ENCODE measurements at places on chromosomes 1 and 21.

DNA sequence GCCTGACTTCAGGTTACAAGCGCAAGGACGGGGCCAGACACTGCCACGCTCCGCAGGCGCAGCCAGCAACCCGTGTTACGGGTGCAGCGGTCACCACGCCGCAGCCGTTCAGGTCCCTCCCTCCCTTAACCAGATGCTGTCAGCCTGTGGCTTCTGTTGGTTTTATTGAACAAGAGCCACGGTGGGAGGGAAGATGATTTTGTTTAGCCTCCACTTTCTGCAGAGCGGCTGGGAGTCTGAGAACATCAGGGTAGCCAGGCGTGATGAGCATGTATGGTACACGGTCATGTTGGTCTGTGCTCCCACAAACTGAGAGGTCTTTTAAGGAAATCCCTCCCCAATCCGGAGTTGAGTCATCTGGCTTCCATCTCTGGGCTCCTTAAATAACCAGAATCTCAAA, 18.5 kb upstream of the ADARB1 start:
- DNase-seq = no peak

GRCh38 chr1:110872745-110873720, at the start of gene CD53:
TSS of gene CD53 (plus strand) at chr1:110873148. CDS start at chr1:110891409, 18,261 bp downstream.
- DNase-seq = peak; percentile 42

- no peak for DNase-seq
These were observed 27.5 kb downstream of the KAZN start for GRCh38 chr1:14625996-14626395.

DNA sequence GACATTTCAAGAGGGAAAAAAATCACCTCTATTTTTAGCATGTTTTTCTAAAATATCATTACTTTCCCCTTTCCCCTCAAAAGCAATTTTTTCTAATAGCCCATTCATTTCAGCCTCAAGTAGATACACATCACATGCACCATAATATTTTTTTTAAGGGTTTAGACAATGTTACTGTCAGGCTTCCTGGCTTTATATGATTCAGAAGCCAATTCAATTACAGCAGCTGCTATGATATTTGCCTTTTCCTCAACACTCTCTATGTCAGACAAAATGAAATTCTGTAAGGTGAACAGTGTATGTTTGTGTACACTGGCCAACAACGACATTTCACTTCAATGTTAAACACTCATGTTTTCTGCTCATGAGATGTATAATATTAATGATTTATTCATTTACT, 46.5 kb downstream of the OMA1 start:
- no peak for DNase-seq

DNA sequence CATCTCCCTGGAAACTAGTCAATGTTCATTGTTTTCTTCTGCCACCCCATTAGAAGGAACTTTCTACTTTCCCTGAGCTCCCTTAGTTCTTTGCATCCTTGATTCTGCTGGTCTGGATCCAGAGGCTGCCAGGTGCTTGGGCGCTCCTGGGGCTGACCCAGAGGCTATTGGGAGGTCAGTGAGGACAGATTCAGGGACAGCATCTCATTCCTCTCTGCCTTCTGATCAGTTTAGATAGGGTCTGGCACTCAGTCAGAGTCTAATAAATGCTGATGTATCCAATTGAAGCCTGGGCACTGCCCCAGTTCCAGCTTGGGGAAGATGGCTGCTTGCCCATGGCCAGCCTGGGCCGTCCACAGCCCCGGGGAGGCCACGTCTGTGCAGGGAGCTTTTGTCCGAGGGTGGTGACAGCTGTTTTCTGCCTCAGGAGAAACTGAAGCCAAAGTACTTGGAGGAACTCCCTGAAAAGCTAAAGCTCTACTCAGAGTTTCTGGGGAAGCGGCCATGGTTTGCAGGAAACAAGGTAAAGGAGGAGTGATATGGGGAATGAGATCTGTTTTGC, 2.3 kb downstream of the GSTM1 start:
- no peak for DNase-seq

GRCh38 chr1:222461941-222462340, 86.0 kb downstream of the HHIPL2 start:
- no peak for DNase-seq

DNA sequence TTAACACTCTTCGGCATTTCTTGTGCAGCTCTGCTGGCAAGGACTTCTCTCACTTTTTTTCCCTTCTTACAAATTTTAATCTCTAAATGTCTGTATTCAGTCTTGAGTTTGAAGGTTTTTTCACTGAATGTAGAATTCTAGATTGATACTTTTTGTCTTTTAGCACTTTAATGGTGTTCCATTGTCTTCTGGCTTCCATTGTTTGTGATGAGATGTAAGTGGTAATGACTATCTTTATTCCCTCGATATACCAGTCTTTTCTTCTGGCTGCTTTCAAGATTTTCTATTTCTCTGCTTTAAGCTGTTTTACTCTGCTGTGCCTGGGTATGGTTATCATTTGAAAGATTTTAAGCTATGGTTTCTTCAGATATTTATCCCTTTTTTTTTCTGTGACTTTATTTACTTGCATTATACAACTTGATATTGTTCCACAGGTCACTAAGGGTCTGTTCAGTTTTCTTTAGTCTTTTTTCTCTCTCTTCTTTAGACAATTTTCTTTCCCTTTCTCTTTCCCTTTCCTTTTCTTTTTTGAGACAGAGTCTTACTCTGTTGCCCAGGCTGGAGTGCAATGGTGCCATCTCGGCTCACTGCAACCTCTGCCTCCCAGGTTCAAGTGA, 35.8 kb downstream of the DYRK1A start:
- DNase-seq = no peak

GRCh38 chr1:171785766-171786165, 4.3 kb downstream of the METTL13 start:
- no peak for DNase-seq

GRCh38 chr1:106700211-106700610, 356.3 kb upstream of the PRMT6 start:
- no peak for DNase-seq

GRCh38 chr1:36091141-36091540, 2.4 kb downstream of the ADPRS start:
- DNase-seq = no peak

- no peak for DNase-seq
These were observed 102.8 kb upstream of the COL24A1 start for GRCh38 chr1:86259390-86259789.

DNA sequence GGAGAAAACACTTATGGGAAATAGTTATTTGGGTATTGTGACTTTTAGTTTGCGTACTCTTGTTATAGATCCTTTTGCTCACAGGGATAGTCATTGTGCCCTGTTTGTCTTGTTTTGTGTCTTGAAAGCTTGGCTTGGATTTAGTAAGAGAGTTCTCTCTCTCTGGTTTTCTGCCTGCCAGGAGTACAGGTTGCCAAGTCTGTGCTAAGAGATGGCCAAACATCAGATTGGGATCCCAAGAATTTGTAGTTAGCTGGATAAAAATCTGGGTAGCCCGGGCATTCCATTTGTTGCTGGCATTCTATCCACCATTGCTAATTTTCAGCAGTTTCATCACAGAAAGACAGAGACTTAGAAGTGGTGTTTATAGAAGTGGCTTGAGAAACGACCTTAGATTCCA, 222.2 kb downstream of the NRIP1 start:
- DNase-seq = no peak

DNA sequence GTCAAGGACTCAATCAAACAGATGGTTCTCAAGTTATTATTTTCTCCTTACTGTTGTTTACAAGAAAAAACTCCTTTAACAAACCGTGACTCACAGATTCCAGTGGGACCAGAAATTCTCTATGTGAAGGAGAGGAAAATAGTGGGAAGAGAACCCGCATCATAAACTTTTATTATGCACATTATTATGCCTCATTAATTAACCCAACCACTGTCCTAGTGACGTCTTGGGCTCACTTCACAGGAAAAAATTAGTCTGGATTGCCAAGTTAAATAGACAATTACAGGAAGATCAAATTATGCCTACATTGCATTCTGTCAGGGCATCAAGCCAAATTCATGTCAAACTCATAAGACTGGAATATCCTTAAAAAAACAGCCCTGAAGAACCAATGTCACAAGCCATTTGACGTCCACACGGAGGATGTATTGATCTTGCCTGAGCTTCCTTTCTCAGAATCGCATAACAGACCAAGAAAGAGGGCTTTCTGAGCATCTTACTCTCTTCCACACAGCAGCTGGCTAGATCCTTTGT, 347.8 kb downstream of the DUSP10 start:
- no peak for DNase-seq

- DNase-seq = no peak
These were observed 205.2 kb downstream of the ASTN1 start for GRCh38 chr1:176959191-176959820.

DNA sequence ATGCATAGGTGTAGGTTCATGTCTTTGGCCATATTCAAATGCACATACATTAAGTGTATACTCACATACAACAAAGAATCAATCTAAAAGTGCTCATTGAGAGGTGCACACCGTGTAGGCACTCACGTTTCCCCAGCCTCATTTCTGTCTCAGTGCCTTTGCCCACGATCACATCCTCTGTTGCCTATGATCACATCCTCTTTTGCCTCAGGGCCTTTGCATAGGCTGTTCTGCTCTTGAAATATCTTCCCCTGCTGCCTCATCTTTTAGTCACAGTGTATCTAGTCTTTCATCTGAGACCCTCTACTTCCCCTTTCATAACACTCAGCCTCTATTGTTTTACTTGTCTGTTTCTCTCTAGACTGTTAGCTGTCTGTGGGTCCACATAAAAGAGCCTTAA, 69.3 kb downstream of the FOXD2 start:
- no peak for DNase-seq

- no peak for DNase-seq
These were observed 17.9 kb upstream of the PRSS38 start for GRCh38 chr1:227797625-227798024.

DNA sequence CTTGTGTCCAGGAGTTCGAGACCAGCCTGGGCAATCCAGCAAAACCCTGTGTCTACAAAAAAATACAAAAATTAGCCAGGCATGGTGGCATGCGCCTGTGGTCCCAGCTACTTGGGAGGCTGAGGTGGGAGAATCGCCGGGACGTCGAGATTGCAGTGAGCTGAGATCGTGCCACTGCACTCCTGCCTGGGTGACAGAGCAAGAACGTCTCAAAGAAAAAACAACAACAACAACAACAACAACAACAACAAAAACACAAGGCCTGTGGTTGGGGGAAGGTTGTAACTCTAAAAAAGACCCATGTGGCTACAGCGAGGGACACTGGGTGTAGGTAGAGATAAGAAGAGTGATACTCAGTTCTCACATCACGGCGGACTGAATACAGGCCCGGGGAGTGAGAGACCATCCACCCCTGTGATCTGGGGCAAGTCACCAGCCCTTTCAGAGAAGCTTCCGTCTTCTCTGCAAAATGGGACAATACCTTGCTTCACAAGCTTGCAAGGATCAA, 848 bp upstream of the CDC42 start:
- DNase-seq = no peak

GRCh38 chr1:115325874-115326273, 12.2 kb downstream of the NGF start:
- DNase-seq = no peak

DNA sequence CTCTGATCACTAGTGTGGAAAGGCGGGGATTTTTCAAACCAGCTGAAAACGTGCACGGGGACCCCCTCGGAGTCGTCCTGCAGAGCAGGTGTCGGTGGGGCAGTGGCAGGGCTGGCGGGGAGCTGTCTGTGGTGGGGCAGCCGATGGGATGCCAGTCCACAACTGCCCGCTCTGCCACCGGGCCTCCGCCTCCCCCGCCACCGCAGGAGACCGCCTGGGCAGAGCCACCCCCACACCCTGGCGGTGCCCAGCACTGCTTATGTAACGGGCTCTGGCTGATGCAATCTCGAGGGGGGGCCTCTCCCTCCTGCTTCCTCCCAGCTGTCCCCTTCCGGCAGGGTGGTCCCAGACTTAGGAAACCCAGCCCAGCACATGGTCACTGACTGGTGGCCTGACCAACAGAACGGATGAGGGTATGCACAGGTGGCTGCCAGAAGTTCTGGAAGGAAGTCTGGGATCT, 9.3 kb downstream of the CHD5 start:
- no peak for DNase-seq

DNA sequence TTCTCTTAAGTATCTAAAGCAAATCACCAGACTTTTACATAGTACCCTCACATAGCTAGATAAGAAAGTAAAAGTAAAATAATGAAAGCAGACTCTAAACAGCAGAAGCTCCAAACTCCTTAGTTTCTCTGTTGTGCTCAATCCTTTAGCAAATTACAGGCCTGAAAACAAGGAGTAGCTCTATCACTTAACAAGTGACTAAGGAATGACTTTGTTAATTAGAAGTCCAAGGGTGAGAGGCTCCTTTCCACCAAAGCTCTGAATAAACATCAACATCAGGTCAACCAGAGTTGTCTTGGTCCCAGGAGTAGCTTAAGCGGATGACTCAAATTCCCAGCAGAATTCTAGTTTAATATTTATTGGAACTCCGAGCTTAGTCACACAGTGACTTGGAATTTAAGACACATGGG, 5.9 kb downstream of the NRIP1 start:
- DNase-seq = no peak

DNA sequence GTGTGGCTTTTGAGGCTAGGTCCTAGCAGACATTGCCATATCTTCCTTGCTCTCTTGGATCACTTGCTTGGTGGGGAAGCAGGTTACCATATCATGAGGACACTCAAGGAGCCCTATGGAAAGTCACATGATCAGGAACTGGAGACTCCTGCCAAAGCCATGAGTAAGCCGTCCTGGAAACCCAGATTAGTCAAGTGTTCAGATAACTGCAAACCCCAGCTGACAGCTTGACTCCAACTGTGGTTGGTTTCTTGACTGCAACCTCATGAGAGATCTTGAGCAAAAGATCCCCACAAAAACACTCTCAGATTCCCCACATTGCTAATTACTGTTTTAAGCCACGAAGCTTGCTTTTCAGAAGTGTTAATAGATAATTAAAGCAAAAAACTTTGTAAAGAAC, 58.6 kb downstream of the CACNA1E start:
- DNase-seq = no peak

DNA sequence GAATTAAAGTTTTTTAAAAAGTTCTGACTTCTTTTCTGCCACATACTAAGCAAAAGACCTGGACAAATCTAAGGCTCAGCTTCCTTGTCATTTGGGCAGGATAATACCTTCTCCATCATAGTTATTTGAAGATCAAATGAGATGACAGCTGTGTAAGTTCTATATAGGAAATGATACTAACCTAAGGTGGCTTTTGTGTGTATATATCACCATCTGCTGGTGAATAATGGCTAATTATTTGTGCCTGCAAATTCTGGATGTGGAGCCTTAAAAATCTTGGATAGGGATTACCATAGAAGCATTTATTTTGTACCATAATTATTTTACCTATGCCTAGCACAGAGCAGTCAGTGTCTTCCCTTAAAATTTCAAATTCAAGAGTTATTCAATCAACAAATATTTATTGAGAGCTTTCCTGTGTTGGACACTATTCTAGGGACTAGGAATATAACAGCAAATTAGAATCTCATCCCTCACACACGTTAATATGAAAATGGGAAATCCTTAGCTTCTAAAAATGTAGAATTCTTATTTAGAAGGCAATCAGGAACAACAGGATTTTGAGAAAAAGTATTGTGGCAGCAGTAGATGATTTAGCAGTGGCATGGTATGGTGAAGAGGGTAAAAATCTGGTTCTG, 89.8 kb downstream of the TMEM200B start:
- no peak for DNase-seq

GRCh38 chr1:172121081-172121717, 279.9 kb downstream of the DNM3 start:
- no peak for DNase-seq

Measured in T-helper 2 cell treated with Interferon-gamma antibody and Interleukin-4, amounts not matched to agents 5 μg/mL and 100 μg/mL, for 36 hours (primary cell).